ENCODE measurements at places on chromosomes 12 and 14.

GRCh38 chr12:132450418-132451171 lies 39.4 kb upstream of the FBRSL1 start:
- no peak for DNase-seq

DNA sequence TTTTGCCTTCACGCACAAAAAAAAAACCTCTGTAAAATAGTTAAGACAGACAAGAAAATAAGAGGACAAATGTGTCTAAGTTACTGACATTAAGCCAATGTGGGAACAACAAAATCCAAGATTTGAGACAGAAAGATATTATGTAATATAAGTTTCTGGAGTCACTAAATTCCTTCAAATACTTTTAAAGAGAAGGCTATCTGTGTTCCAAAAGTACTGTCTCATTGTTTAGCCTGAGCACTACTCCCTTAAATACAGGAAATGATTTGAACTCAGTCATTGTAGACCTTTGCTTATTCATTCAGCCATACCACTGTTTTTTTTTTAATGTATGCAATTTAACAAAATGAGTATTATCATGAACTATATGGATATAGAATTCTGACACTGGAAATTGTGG lies 82.7 kb upstream of the KITLG start:
- no peak for DNase-seq

GRCh38 chr12:22473212-22473611 lies 71.1 kb downstream of the C2CD5 start:
- DNase-seq, result no peak

- no peak for DNase-seq
Measured at GRCh38 chr14:34711169-34711568, 3.2 kb downstream of the CFL2 start.

DNA sequence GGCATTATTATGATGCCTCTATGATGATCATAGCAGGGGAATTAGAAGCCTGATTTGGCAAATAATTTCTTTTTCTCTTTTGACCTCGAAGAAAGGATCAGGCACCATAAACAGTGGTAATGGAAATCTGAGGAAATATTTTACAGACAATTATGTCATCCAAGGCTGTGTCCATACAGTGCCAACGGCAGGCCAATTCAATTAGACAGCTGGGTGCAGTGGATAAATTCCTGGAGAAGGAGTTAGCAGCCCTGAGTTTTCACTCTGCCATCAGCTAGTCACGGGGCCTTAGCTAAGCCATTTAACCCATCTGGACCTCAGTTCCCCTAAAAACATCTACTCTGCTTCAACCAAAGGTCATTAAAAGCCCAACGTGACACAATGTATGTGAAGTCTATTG lies 4.1 kb downstream of the TPH2 start:
- no peak for DNase-seq

DNA sequence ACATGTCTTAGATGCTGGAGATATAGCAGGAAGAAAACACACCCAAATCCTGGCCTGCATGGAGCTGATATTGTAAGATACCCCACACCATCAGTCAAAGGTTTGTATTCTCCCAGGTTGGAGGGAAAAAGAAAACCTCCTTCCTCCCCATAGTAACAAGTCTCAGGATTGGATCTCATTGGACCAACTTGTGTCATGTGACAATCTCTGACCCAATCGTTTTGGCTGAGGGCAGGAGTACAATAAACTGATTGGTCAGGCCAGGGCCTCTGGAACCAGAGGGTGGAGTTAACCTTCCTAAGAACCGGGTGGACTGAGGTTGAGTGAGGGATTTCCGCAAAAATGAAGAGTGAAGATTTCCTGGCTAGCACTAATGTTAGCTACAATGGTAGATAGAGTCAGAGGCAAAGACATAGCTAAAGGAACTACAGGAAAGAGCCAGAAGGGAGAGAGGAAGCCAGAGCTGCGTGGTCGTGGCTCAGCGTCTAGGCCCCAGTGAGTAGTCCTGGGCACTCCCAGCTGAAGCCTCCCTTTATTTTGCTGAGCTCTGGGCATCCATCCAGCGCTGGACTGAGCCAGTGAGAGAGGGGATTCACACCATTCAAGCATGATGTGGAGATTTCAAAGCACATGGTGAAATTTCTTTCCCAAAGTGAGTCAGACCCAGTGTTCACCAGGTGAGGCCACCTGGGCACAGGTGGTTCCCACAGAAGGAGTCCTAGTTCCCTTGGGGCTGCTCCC lies 219.9 kb downstream of the AACS start:
- no peak for DNase-seq

- DNase-seq, result no peak
Measured at GRCh38 chr14:68748260-68748659, 44.6 kb downstream of the ZFP36L1 start.

- DNase-seq, result no peak
Measured at GRCh38 chr14:94574336-94574735, 6.9 kb upstream of the SERPINA5 start.

DNA sequence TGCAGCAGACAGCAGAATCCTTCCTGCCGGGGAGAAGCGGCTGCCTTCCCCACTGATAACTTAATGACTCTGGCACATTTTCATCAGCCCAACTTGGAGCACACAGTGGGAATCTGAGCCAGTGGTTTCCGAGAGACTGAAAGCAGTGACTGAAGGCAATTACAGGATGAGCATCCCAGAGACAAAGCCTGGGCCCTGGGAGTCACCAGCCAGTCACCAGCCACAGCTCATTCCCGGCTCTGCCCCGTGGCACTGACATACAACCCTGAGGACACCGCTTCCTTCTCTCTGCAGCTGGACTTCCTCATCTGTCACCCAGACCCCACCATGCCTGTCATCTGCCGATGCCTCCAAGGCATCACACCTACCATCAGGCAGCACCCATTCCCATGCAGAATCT lies 192.3 kb downstream of the DPF3 start:
- DNase-seq, result no peak

DNA sequence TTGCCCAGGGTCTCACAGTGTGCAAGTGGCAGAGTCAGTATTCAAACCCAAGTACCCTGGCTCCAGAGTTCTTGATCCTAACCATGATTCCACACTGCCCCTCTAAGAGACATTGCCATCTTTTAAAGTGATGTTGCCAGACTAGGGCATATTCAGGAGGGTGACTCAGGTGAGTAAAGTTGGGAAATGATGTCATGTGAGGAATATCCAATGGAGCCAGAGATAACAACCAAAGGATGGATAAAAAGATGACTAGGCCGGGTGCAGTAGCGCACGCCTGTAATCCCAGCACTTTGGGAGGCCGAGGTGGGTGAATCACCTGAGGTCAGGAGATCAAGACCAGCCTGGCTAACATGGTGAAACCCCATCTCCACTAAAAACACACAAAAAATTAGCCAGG lies 85.6 kb downstream of the SMOC1 start:
- no peak for DNase-seq

DNA sequence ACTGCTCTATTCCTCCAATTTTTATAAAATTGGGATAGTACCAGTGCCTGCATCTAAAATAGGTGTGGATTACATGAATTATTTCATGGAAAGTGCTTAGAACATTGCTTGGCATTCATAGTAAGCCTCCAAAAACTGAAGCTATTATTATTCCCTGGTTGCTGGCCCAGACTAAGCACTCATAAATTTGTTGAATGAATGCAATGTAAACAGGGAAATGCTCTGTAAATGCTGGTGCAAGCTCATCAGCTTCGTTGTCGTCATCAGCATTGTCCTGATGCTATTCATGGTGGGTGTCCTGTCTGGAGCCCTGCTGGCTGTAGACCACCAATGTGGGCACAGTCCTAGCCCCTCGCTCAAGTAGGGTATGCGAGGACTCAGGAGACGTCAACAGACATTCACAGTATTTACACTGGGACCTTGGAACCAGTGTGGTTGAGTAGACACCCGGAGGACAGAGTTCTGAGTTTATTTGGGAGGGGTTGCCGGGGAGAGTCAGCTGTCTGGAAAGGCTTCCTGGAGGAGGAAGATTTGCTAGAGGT lies 16.5 kb downstream of the BDKRB2 start:
- DNase-seq, result no peak

DNA sequence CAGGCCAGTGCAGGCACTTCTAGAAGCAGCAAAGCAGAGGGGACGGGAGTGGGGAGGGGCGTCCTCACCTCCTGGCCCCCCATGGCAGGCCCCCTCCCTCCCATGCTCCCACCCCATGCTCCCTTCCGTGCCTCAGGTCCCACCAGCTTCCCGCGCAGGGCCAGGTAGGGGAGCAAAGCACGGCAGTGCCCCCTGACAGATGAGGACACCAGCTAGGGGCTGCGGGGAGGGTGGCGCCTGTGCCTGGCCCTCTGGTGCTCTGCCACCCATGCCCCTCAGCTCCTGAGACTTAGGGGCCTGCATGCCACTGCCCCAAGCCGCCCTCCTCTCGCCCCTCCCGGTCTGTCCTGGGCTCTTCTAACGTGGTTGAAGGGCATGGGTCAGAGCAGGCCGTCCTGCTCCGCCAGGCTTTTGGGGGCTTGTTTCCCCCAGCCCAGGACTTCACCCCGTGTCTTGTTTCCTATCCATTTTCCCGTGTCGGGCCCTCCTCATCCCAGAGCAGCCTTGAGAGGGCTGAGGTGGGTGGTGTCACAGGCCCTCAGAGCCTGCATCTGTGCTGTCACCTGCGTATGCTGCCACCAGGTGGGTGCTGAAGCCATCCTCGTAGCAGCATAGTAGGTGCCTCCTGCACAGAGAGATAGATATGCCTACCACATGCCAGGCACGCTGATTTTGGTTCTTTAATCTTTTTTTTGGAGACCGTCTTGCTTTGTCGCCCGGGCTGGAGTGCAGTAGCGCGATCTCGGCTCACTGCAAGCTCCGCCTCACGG lies 10.2 kb downstream of the TRMT61A start:
- no peak for DNase-seq

- no peak for DNase-seq
Measured at GRCh38 chr14:71437870-71438269, 494.4 kb upstream of the RGS6 start.

- DNase-seq, result no peak
Measured at GRCh38 chr14:103105580-103106150, 11.1 kb downstream of the EXOC3L4 start.

- no peak for DNase-seq
Measured at GRCh38 chr14:52042371-52043289, 26.2 kb downstream of the NID2 start.

GRCh38 chr12:20443792-20444191 lies 75.5 kb downstream of the PDE3A start:
- no peak for DNase-seq

- DNase-seq, result no peak
Measured at GRCh38 chr14:77710364-77710763, 2.5 kb downstream of the SLIRP start.

GRCh38 chr12:19856389-19856788 lies 417.1 kb downstream of the AEBP2 start:
- no peak for DNase-seq

GRCh38 chr14:76904740-76905569 lies 78.7 kb downstream of the LRRC74A start:
- peak; percentile 39 for DNase-seq

Data from stimulated activated CD8-positive, alpha-beta memory T cell treated with anti-CD3 and anti-CD28 coated beads, Interleukin-4, amount 100 ng/mL, for 1 hour (primary cell).